ENCODE measurements at places on chromosomes 4 and X.

DNA sequence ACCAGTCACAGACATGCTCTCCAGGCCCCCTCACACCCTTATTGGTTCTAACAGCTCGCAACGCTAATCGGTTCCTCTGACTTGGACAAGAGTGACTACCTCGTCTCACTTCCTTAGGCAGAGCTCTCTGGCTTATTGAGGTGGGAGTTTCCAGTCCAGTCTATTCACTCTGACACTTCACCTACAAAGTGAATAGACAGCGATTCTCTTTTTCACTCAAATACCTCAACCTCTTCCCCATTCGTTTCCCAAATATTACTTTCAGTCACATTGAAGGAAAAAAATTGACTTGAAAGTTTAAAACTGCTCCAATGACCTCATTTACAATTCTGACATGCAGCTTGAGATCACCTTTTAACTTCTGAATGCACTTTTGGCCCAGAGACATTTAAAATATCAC, 17.7 kb downstream of the HELT start:
- no peak for DNase-seq

- peak; percentile 75 for DNase-seq
Measured at GRCh38 chr4:44629280-44629866, 22.1 kb downstream of the YIPF7 start.

GRCh38 chr4:26039639-26040359, 125.8 kb downstream of the SMIM20 start:
- no peak for DNase-seq

DNA sequence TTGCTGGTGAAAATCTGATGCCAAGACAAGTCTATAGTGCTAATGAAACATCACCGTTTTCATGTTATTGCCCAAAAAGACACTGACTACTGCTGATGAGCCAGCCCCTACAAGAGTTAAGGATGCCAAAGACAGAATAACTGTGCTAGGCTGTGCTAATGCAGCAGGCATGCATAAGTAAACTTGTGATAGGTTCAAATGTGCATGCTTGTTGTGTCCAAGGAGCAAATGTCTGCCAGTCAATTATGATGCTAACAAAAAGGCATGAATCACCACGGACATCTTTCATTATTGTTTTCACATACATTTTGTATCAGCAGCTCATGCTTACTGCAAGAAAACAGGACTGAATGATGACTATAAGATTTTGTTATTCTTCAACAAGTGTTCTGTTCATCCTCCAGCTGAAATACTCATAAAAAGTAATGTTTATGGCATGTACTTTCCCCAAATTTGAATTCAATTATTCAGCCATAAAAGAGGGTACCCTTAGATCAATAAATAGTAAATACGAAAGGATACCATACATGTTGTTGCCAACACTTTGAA, 306.9 kb upstream of the ARSJ start:
- DNase-seq = no peak

GRCh38 chr4:25628451-25628850, 27.2 kb upstream of the SLC34A2 start:
- DNase-seq = no peak

DNA sequence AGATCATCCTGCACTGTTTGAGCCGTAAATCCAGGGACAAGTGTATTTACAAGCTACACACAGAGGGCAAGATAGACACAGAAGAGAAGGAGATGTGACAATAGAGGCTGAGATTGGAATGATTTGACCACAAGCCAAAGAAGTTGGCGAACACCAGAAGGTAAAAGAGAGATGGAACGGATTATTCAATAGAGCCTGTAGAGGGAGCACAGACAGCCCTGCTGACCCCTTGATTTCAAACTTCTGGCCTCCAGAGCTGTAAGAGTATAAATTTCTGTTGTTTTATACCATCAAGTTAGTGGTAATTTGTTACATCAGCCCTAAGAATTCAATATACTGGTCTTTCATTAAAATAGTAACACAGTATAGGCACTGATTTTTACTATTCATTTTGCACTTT, 447.8 kb downstream of the FAT4 start:
- no peak for DNase-seq

DNA sequence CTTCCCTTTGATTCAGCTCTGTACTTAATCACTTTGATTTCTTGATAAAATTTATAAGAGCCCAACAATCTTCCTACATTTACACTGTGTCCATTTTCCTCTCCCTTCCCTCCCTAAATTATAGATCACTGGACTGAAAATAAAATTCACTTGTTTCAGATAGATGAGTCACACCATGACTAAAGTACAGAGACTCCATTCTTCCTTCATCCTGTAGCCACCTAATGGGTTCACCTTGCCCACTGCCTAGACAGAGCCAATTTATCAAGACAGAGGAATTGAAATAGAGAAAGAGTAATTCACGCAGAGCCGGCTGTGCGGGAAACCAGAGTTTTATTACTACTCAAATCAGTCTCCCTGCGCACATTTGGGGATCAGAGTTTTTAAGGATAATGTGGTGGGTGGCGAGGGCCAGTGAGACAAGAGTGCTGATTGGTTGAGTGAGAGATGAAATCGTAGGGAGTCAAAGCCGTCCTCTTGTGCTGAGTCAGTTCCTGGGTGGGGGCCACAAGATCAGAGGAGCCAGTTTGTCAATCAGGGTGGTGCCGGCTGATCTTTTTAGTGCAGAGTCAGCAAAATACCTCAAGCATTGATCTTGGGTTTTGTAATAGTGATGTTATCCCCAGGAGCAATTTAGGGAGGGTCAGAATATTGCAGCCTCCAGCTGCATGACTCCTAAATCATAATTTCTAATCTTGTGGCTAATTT, 71.3 kb upstream of the MED14 start:
- no peak for DNase-seq

DNA sequence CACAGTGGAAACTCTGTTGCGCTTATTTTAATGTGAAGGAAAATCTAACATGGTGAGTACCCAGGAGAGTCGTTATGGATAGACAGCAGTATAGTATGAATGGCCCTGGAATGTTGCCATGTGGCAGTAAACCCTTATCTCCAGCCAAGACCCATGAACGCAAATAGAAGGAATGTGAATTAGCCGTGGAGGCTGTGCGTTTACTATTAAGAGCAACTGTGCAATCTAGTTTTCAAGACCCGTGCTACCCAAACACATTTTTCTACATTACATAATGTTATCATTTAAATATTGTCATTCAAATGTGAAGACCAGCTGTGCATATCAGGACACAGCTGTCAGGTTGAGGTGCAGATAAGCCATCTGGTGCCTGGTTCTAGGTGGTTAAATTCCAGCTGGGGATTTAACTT, 13.3 kb upstream of the AGA start:
- no peak for DNase-seq

DNA sequence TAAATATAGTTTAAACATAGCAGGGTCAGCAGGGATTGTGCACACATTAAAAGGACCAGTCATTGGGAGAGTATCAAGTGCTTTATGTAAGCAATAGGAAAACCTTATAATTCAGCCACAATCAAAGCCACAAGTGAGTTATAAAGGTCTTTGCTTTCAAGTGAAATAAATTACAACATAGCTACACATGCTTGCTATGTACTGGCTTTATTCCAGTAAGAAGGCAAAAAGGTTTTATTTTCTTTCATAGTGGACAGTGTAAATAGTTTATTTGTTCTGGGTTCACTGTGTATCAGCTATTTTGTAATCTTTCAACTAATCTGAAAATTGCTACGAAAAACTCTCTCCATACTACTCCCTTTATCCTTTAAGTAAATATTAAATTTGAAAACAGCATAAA, 691.4 kb downstream of the PCDH7 start:
- DNase-seq = no peak

GRCh38 chrX:80223982-80224579, 196.2 kb upstream of the TENT5D start:
- DNase-seq = no peak

DNA sequence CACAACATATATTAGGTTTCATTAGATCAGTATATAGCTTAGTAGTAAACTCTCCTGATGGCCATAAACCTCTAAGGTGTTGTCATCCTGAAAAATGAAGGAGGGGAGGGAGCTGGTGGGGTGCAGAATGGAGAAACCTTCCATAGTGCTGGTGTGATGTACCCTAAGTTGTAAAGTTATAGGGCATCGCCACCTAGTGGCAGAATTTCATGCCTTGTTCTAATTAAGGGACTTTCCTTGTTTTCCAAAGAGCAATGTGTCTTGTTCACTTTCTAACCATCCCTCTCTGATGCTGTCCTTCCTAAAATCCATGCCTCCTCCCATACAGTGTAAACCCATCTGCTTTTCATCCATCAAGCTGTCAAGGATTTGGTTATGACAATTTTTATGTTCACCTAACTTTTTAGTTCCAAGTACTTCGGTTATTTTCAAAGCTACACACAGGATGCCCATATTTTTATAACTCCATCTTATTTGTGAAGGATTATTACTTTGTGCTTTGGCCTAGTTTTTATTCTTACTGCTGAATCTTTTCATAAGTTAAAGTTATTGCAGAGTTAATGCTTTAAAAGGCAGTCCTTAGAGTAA, 4.5 kb downstream of the NBDY start:
- DNase-seq = peak; percentile 64

GRCh38 chr4:38943343-38943742, 75.7 kb downstream of the FAM114A1 start:
- DNase-seq = no peak

DNA sequence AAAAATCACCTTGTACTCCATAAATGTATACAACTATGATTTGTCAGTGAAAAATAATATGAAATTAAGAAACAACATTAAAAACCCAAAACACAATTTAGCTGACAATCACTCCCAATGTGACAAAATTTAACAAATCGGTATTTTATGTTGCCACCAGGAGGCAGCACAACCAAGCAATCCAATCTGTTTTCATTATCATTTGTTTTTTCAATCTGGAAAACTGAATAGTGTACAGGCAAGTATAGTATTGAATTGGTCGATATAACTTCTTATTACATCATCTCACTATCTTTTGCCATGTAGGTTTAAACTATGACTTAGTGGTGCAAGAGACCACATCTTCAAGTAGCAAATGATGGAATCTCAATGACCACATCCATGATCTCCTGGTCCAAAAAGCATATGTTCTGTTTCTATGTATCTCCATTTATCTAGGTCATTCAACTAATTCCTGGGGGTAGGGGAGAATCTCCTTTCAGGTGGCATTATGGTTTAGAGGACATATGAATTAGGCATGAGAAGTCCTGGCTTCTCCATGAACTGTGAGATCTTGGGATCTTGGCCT, 112.9 kb upstream of the AGA start:
- peak; percentile 26 for DNase-seq

- no peak for DNase-seq
Measured at GRCh38 chrX:136055651-136056221, 70.5 kb downstream of the SLC9A6 start.

DNA sequence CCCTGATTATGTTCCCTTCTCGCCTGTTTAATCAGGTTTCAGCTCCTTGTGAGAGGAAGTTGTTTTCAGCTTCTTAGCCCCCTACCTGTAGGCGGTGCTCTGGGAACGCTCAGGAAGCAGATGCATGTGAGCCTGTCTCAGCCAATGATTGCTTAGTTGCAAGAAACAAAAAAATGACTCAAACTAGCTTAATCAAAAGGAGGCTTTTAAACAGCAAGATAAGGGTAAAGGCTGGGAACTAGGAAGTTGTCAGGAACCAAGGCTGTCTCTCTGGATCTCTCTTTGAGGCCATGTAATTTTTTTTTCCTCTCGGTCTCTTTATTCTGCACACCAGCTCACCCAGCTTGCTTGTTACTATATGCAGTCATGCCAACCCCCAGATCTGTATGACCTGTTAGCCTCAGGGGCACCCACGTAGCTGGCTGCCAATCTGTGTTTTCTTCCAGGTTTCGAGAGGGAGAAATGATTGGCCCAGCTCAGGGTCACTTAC, 109.1 kb downstream of the PTTG2 start:
- peak; percentile 57 for DNase-seq

DNA sequence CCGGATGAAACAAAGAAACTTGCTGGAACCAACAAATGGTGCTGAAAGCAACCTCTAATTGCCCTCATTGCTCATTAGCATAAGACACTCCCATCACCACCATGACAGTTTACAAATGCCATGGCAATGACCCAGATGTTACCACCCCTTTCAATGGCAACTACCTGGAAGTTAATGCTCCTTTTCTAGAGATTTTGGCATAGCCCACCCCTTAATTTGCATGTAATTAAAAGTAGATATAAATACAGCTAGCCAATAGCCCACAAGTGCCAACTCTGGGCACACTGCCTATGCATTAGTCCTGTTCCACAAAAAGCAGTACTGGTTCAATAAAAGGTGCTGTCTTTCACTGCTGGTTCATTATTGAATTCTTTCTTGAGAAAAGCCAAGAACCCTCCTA, 410.3 kb upstream of the PPP1R2C start:
- DNase-seq = no peak

DNA sequence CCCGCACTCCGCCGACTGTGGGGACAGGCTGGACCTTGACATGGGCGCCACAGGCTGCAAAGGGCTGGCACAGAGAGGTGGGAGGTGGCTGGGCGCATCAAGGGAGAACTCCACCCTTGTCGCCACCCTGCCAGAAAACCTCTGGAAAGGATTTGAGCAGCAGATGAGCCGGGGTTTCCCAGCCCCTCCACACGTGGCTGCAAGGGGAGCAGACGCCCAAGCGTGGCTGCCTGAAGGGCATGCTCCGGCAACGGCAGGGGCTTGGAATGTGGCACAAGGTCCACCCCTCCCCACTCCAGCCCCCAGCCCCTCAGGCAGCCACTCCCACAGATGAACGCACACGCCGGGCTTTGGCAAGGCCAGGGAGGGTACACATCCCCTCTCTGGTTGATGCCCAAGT, 4.6 kb downstream of the BGN start:
- no peak for DNase-seq

DNA sequence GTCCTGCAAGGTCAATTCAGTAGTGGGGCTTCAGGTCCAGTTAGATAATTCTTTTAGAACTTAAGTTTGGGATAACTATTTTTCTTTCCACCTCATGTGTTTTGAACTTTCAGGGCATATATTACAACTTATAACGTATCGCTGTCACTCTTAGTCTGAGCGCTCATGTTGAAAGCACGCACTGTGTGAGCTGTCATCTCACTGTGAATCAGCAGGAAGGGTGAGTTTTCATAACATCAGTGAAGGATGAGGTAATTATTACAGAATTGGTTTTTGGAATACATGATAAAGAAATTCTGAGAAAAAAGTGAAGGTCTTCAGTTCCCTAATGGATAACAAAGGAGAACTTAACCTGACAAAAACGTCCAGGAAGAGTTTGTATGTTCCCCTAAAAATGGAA, 45.1 kb upstream of the SLC4A4 start:
- DNase-seq = peak; percentile 23

- DNase-seq = no peak
Measured at GRCh38 chr4:168059251-168059650, 33.1 kb upstream of the ANXA10 start.

DNA sequence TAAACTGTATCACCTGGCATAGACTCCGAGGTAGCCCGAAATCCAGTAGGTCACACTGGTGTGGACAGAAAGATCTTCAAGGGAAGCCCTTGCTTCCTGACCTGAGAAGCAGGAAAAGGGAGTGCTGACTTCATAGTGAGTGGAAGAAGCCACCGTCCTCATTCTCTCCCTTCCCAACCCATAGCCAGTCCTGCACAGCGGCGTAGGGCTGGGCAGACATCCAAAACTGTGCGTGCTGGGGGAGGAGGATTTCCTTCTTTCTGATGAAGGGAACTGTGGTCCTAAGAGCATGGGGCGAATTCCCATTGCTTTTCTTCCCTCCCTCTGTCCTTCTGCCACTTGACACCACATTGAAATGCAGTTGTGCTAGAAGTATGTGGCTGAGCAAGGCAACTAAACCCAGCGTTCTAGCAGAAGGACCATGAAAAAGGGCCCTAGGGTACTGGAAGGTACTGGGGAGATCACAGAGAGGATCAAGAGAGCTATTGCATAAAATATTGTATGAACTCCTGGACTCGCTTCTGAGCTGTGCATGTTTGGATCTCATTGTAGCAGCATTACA, 66.9 kb downstream of the STOX2 start:
- no peak for DNase-seq

All from activated CD4-positive, alpha-beta T cell treated with anti-CD3 and anti-CD28 coated beads, Interleukin-10, Interleukin-2, amounts not matched to agents 100 ng/mL and 50 ng/mL, durations not matched to agents 16 hours and 8 hours (primary cell).